Fibroblast of skin of left quadriceps (primary cell): ENCODE measurements at places on chromosomes 2 and 18.

- peak; percentile 87 for DNase-seq
These were observed 15.9 kb upstream of the SEC11C start for GRCh38 chr18:59123588-59124369.

DNA sequence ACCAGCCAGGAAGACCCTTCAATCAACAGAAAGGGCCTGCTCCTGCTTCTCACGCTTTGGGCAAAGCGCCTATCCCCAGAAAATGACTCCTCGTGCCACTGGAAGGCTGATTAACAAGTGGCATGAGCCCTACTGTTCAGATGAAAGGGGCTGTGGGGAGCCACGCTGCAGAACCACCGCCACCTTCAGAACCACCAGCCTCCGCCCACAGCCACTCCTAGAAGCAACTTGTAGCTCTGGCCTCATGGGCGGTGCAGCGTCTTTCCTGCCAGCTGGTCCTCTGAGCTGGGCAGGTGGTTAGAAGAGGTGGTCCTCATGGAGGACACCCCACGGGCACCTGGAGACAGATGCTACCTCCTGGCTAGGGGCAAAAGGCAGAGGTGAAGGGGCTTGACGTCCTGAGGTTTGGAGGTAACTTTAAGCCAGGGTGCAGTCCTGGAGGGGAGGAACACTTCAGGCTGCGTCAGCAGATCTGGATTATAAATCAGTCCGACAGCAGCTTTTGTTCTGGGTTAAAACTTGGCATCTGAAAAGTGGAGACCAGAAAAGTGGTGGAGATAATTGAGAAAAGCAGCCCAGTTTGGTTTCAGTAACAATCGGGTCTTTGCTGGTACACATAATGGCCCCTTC lies 861 bp upstream of the SEMA4C start:
- no peak for DNase-seq

DNA sequence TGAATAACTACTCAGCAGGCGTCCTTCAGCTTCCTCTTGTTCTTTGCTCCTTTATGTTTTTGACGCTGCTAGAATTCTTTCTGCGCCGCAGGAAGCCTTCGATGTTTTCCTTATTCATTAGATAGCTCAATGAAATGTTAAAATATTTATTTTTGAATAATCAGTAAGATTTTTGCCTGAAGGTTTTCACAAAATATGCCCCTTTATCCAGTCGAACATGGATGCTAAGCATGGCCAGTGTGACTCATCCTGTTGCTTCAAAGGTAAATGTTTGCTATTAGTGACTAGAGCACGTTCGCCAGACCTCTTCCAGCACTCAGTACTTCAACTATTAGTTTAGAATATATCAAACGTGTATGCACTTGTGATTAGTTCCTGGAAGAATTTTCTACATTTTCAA lies 7.6 kb upstream of the MEIS1 start:
- no peak for DNase-seq

- no peak for DNase-seq
These were observed 40.9 kb downstream of the LRATD1 start for GRCh38 chr2:14673351-14673875.
